ENCODE measurements at places on chromosomes 11 and 22. TPM values are rescaled to one million over a fixed set of nuclear protein-coding genes. Genes with fewer than 3 reads are reported as not detected.

GRCh38 chr11:115623021-115623451, 118.8 kb upstream of the CADM1 start:
- no peak overlapping the region for H3K4me3 ChIP-seq
- DNase-seq, result peak; percentile 59
- no peak overlapping the region for H3K27ac ChIP-seq
- H3K36me3 ChIP-seq, result no peaks in the 10 kb centered on the region
- H3K27me3 ChIP-seq, result no peaks in the 10 kb centered on the region
- peaks cover 17% of the 10 kb centered on the region for H3K4me1 ChIP-seq

DNA sequence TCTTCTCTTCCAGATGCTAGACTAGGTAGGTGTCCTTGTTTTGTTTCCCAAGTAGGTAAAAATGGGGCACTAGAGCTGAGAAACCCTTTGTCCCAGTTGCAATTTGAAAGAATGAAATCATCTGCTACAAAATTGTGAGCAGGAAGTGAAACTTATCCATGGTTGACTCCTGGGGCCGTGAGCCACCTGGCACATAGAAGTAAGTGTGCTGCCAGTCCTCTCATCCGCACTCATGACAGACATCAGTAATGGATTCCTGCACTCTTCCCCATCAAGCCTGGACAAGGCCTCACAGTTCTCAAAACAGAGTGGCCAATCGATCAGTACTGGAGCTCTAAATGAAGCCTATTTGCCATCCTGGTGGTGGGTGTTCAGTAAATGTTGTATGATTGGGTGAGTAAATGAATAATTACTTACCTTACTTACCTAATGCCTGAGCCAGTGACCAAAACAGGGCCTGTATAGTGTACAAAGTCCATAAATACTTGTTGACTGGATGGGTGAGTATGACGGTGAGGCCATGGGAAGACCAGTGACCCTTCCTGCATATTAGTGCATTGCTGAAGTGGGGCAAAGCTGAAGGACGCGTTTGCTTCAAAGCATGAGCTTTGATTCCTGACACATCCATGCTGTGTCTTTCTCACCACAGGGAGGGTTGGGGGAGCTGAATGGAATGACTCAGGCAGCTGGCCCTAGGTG, 68.9 kb upstream of the HEPHL1 start:
- no peaks in the 10 kb centered on the region for H3K27me3 ChIP-seq
- no peak for DNase-seq
- no peaks in the 10 kb centered on the region for H3K36me3 ChIP-seq
- H3K4me3 ChIP-seq, result no peak overlapping the region

- no peak for DNase-seq
- H3K4me3 ChIP-seq, result peak overlapping the region; percentile 80
- H3K36me3 ChIP-seq, result peaks cover 45% of the 10 kb centered on the region
- H3K27ac ChIP-seq, result peak overlapping the region; percentile 84
- H3K4me1 ChIP-seq, result peaks cover 35% of the 10 kb centered on the region
Observed at GRCh38 chr11:57310091-57310490, 14.7 kb downstream of the TNKS1BP1 start.

TBX10 gene
- not detected for total RNA-seq

DNA sequence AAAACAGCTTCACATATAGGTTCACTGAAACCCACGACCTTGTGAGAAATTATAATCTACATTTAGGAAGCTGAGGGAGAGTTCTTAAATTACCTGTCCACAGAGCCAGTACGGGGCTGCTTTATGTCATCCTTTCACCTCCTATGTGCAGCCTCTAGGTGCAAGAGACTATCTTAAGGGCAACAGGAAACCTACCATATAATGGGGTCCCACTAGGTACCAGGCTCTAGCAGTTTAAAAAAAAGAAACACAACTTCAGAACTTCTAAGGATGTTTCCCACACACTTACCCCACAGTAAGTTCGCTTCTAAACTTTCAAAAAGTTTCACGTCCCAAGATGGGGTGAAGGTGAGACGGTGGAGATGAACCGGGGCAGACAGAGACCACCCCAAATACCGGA, 573 bp downstream of the STK33 start:
- peaks cover 9% of the 10 kb centered on the region for H3K4me1 ChIP-seq
- H3K4me3 ChIP-seq, result peak overlapping the region; percentile 68
- H3K36me3 ChIP-seq, result no peaks in the 10 kb centered on the region

DNA sequence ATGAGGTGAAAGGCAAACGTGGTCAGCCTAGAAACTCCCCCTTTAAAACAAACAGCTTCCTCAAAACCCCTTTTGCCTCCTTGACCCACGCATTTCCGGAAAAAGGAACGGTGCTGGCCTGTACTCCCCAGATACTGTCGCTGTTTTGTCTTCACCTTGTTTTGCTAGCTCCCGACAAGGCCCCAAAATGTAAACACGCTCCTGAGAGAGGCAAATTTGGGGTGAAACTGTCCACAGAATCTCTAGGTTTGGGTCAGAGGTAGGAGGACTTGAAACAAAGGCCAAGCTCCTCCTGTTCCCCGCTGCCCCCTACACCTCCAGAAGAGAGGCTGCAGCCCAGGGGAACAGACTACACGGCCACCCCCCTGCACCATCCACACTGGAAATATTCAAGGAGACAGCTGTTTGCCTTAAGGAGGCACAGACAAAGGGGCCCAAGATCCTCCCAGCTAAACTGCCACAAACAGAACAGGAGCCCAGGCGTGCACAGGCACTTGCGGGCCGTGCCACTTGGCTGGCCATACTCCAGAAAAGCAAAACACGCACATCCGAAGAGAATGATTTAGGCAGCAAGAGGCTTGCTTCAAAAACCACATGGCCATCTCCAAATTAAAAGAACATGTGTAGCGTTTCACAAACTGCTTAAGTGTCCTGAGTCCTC, 160.5 kb upstream of the GRK3 start:
- H3K36me3 ChIP-seq, result no peaks in the 10 kb centered on the region
- peak overlapping the region; percentile 76 for H3K4me3 ChIP-seq
- no peak for DNase-seq
- H3K27me3 ChIP-seq, result no peaks in the 10 kb centered on the region

- no peak overlapping the region for H3K27ac ChIP-seq
- H3K27me3 ChIP-seq, result no peaks in the 10 kb centered on the region
- no peaks in the 10 kb centered on the region for H3K36me3 ChIP-seq
- no peak overlapping the region for H3K4me3 ChIP-seq
- no peak for DNase-seq
Observed at GRCh38 chr11:88246696-88247095, 71.5 kb upstream of the RAB38 start.

GRCh38 chr11:31802990-31803812, 7.9 kb downstream of the PAX6 start:
- H3K4me1 ChIP-seq, result peaks cover 37% of the 10 kb centered on the region
- no peak for DNase-seq
- no peak overlapping the region for H3K4me3 ChIP-seq

OR6T1 gene
- not detected for total RNA-seq

- peaks cover 29% of the 10 kb centered on the region for H3K4me1 ChIP-seq
- H3K4me3 ChIP-seq, result no peak overlapping the region
- H3K27me3 ChIP-seq, result no peaks in the 10 kb centered on the region
- peak overlapping the region; percentile 51 for H3K27ac ChIP-seq
- H3K36me3 ChIP-seq, result no peaks in the 10 kb centered on the region
Observed at GRCh38 chr11:72379384-72380131, 54.8 kb downstream of the CLPB start.

ARHGEF17 gene
- 244 TPM for total RNA-seq

DNA sequence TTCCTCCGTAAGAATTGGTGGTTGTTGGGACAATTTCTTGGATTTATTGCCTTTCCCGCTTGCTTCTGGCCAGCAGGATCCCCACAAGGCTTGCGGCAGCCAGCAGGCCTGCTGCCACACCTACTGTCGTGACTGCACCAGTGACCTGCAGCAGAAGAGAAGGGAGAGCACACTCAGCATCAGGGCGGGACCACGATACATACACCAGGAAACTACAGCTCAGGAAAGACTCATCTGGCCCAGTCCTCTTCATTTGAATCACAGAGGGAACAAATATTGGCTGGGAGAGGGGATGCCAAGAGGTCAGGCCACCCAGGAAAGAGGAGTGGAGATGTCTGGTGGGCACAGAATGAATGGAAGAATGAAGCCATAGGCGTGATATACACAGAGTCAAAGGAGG, 10.3 kb downstream of the PLAAT2 start:
- H3K27ac ChIP-seq, result no peak overlapping the region
- no peaks in the 10 kb centered on the region for H3K27me3 ChIP-seq
- no peaks in the 10 kb centered on the region for H3K4me1 ChIP-seq
- no peak overlapping the region for H3K4me3 ChIP-seq
- no peak for DNase-seq
- no peaks in the 10 kb centered on the region for H3K36me3 ChIP-seq

GRCh38 chr11:15859411-15859810, 496.9 kb downstream of the SOX6 start:
- no peak for DNase-seq
- H3K4me3 ChIP-seq, result no peak overlapping the region
- H3K36me3 ChIP-seq, result no peaks in the 10 kb centered on the region
- H3K4me1 ChIP-seq, result no peaks in the 10 kb centered on the region
- H3K27ac ChIP-seq, result no peak overlapping the region
- no peaks in the 10 kb centered on the region for H3K27me3 ChIP-seq

C11orf42 gene
- total RNA-seq, result not detected

- DNase-seq, result no peak
- H3K27me3 ChIP-seq, result no peaks in the 10 kb centered on the region
- H3K36me3 ChIP-seq, result no peaks in the 10 kb centered on the region
- no peaks in the 10 kb centered on the region for H3K4me1 ChIP-seq
Observed at GRCh38 chr11:134291196-134291595, 15.0 kb downstream of the GLB1L3 start.

DNA sequence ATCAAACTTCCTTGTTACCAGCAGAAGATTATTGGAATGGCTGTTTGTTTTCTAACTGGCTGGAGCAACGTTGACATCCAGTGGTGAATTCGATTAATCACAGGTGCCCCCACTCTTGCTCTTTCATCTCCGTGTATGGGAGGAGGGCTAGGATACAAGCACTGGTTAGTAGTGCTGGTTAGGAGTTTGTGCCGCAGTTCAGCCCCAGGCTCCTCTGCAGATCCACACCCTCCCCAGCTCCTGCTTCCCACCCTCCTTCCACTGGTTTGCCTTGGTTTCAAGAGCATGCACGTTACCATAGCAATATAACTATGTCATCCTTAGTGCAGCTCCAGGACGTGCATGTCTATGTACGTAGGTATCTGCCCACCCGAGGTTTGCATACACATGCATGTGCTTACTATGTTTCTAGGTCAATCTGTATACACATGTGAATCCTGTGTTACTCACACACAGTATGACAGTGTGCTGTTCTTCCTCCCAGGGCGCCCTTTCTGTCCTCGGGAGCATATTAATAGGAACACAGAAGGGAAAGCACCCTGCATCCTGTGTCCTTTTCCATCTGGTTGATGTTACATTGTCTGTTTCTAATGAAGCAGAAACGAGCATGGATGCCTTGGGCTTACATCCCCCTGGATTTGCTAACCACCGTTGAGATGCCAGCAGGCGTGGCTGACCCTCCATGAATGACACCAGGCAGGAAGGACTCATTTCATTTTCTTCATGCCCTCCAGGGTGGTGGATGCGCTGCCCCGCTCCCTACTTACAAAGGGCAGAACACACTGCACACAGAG, 539.3 kb downstream of the OPCML start:
- no peaks in the 10 kb centered on the region for H3K4me1 ChIP-seq
- no peak overlapping the region for H3K27ac ChIP-seq
- H3K27me3 ChIP-seq, result no peaks in the 10 kb centered on the region
- no peaks in the 10 kb centered on the region for H3K36me3 ChIP-seq
- H3K4me3 ChIP-seq, result no peak overlapping the region

GRCh38 chr11:134569195-134569594, 157.2 kb upstream of the B3GAT1 start:
- no peaks in the 10 kb centered on the region for H3K27me3 ChIP-seq
- no peaks in the 10 kb centered on the region for H3K4me1 ChIP-seq
- no peaks in the 10 kb centered on the region for H3K36me3 ChIP-seq

GRCh38 chr11:44913502-44913901, 37.2 kb downstream of the TP53I11 start:
- DNase-seq, result no peak
- peaks cover 10% of the 10 kb centered on the region for H3K4me1 ChIP-seq
- H3K27ac ChIP-seq, result no peak overlapping the region
- H3K36me3 ChIP-seq, result no peaks in the 10 kb centered on the region
- H3K4me3 ChIP-seq, result no peak overlapping the region
- no peaks in the 10 kb centered on the region for H3K27me3 ChIP-seq

OR4C3 gene
- not detected for total RNA-seq

SAA4 gene
- total RNA-seq, result not detected

TFIP11 gene
- 21.7 TPM for total RNA-seq

NLRX1 gene
- total RNA-seq, result 18.9 TPM

UBASH3B gene
- 6.1 TPM for total RNA-seq

DNA sequence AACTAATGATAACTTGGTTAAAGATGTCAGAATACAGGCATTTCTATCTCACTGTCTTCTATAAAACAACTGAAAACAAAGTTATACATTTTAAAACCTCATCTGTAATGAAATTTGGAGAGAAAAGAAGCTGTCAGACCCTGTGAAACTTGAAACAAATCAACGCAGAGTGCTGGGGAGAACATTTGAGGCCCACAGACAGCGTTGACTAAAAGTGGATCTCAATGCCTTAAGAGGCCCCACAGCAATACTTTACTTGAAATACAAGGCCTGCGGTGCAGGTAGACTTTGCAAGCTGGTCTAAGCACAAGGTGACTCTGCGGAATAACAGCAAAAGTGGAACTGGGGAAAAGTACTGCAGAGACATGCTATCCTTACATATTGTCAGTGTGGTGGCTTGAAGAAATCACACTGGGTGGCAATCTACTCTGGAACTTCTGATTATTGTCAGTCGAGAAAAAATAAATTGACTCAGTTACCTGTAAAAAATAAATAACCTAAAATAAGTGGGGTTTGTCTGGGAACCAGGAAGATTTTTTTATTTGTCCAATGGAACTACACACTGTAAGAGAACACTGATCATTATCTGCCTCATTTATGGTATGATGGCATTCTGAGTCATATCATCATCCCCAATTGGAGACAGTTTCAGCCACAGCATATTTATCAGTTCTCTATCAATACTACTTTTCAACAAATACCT, 138.9 kb downstream of the LUZP2 start:
- H3K36me3 ChIP-seq, result no peaks in the 10 kb centered on the region
- H3K4me3 ChIP-seq, result no peak overlapping the region
- no peak for DNase-seq
- no peaks in the 10 kb centered on the region for H3K27me3 ChIP-seq
- H3K27ac ChIP-seq, result no peak overlapping the region
